ENCODE measurements at places on chromosomes 16 and 17.

DNA sequence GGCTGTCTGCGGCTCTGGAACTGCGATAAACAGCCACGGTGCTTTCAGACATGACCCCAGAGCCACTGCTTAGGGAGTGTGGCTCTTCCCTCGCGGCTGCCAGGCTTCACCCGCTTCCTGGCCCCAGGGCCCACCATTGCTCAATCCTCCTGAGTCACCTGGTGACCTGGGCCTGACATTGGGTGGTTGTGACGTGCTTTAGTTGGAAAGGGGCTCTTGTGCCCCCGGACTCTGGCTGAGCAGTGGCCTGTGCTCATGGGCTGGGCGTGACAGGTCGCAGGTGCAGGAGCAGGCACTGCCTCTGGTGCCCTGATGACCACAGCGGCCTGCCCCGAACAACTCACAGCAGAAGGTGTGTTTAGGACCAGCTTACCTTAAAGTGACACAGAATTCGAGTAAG, 8.6 kb upstream of the NUDT16L1 start:
- no peak for DNase-seq

- no peak for DNase-seq
Observed at GRCh38 chr17:67216578-67217320, 28.2 kb downstream of the HELZ start.

- no peak for DNase-seq
Observed at GRCh38 chr16:52234626-52235025, 312.3 kb downstream of the TOX3 start.

- DNase-seq: no peak
Observed at GRCh38 chr17:15492791-15493692, 25.6 kb upstream of the CDRT4 start.

DNA sequence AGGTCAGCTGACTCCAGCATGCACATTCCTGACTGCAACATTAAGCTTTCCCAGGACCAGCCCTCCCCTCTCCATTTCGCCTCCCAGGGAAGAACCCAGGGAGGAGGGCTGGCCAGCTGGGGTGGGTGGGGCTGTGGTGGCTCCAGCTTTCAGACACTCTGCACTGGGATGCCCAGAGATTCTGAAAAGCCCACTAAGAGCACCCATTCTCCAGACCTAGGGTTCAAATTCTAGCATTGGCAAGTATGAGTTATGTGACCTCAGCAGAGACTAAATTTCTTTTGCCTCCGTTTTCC, 7.8 kb downstream of the DLX3 start:
- no peak for DNase-seq

DNA sequence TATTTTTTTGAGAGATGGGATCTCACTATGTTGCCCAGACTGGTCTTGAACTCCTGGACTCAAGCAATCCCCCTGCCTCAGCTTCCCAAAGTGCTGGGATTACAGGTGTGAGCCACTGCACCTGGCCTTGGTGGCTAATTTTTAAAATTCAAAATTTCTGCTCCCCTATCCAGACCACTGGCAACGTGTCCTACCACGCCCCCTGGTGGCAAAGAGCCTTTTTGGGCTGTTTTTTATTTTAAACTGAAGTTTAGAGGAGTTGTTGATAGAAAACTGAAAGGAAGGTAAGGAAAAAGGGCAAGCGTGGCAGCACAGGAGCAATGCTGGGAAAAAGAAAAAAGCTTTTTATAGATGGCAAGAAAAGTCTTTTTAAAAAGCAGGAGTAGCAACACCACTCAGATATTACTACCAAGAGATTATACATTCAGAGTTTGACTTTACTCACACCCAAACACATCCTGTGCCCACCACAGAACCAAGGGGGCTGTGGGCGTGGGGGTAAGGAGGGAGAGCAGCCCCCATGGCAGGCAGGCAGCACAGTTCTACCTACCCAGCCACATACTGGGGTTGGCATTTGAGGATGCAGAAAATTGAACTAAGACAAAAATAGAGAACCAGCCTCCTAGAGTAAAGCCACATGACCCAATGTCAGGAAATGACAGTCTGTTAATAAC, 4.2 kb upstream of the MXRA7 start:
- peak; percentile 50 for DNase-seq

DNA sequence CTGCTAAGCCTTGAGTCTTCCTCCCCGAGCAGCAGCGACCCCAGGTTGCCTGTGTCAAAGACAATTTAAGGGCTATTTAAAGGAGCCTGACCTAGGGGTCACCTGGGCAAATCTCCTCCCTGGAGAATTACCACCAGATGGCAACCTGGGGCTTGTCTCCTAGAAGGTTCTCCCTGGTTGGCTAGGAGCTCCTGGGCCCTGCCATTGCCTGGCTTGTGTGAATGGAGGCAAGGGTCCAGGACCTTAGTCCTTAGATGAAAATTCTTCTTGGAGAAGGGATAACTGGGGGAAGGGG, 51.3 kb upstream of the TAC4 start:
- peak; percentile 21 for DNase-seq

GRCh38 chr17:31521632-31522283, 130.3 kb downstream of the RAB11FIP4 start:
- DNase-seq: no peak
